ENCODE measurements at places on chromosomes 5 and 9.

DNA sequence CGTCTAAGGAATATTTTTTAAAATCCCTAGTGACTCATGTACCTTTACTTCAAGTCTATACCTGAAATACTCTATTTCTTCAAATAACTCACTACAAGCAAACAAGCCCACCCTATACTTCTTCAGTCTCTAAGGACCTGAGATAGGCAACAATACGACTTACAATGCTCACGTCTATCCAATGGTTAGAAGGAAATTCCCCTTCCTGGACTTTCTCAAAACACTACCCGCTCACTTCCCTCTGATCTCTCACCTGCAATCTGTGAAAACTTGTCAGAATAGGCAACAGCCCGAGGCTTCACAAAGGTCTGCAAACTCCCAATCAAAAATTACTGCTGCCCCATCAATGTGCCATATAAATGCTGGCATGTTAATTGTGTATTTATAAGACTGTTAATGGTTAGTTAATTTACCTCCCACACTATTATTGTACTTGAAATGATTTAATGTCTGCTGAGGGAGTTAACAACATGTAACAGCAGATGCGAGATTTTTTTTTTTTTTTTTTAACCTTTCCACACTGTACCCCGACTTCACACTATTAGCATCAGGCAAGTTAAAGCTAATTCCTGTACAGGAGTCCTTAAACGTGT is 27.3 kb downstream of the MAPKAP1 start:
- no peak for DNase-seq

DNA sequence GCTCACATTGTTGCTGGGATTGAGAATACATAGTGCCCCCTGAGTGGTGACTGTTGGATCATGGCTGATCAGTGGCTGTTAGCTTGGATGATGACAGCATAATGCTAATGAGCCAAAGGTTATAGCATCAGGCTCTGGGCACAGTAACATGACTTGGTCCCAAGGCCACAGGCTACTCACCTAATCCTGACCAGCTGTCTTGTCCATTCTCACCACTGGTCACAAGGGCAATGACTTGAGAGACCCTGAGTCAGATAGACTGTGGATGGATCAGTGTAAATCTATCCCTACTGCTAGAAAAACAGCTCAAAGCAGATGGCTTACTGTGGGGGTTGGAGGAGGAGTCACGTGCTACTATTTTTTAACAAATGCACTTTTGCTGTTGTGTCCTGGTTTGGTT is 74.7 kb downstream of the AOPEP start:
- no peak for DNase-seq

- DNase-seq = no peak
These were observed 50.1 kb downstream of the FBXO38 start for GRCh38 chr5:148433826-148434225.

DNA sequence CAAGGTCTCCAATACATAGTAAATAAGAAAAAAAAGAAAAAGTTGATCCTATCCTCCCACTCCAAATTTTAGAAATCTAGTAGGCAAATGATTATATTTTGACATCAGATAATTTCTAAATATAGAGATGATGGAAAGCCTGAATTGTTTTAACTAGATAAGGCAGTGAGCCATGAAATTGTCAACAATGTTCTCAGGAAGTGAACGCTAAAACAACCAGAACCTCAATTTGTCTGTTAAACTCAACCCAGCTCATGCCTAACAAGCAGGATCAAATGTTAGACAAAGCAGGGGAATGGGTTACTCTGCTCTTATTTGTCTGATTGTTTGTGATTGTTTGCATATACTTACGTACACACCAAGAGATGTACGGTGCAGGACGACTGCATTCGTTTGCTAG is 49.2 kb downstream of the ESM1 start:
- no peak for DNase-seq

GRCh38 chr9:74856989-74857388 is 30.7 kb downstream of the TRPM6 start:
- DNase-seq = no peak

DNA sequence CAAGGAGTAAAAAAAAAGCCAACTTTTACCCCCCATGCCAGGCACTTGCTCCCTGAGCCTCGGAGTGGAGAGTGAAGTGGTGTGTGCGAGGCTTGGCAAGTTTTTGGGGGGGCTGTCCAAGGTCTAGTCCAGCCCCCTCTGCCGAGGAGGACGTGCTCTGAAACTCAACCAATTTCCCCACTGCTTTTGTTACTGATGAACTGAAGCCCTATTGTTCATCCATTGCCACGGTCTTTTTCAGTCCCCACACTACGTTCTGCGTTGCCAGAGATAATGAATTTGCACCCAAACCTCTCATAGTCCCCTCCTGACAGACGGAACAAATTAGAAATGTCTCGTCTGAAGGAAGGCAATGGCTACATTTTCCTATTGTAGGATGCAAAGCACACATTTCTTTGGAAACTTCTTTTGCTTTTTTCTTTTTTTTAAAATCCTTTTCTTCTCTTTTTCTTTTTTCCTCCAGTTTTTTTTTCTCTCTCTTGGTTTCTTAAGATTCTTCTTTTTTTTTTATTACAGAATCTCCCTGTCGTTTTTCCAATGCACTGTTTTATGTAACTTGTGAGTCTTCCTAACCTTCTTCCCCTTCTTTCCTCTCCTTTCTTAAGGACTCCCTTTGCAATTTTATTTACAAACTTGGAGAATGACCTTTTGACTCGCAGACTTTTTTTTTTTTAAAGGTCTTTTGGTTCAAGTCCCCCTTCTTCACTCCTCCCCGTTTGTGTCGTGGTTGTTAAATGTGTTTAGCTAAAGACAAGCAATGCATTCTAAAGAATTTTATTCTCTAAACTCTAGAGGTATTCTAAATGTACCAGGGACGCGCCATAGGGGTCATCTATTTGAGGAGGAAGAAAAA is 209.5 kb downstream of the MEF2C start:
- no peak for DNase-seq

- DNase-seq = no peak
These were observed 513.7 kb downstream of the EBF1 start for GRCh38 chr5:158586054-158586453.

DNA sequence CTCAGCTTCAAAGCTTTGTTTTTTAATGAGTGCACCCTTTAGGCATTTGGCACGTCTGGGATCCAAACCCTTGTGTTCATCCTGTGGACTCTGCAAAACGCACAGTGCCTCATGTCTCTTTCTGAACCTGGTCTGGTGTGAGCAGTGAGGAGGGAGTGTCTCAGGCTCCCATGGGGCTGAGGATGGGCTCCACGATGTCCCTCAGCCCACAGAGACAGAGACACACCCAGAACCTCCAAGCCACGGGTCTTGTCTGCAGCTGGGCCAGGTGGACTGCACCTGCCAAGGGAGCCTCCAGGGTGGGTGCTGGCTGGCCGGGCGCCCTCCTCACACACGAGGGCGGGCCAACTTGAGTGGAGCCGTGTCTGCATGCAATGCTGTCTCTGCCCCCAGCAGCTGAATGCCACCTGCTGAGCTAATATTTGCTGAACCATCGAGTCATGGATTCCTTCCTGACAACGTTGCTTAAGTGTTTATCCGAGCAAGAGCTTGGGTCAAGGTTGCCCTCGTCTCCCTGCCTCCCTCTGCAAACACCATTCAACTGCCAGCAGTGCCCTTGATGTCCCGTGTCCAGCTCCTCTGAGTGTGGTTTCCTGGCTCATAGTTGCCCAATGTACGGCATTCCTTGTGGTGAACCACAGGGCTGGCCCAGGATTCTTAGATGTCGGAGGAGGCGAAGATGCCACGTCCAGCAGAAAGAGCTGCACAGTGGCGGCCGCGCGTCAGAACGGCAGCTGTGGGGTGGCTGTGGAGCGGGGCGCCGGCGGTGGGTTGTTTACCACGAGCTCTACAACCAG is 31.4 kb upstream of the LPCAT1 start:
- DNase-seq = peak; percentile 83

DNA sequence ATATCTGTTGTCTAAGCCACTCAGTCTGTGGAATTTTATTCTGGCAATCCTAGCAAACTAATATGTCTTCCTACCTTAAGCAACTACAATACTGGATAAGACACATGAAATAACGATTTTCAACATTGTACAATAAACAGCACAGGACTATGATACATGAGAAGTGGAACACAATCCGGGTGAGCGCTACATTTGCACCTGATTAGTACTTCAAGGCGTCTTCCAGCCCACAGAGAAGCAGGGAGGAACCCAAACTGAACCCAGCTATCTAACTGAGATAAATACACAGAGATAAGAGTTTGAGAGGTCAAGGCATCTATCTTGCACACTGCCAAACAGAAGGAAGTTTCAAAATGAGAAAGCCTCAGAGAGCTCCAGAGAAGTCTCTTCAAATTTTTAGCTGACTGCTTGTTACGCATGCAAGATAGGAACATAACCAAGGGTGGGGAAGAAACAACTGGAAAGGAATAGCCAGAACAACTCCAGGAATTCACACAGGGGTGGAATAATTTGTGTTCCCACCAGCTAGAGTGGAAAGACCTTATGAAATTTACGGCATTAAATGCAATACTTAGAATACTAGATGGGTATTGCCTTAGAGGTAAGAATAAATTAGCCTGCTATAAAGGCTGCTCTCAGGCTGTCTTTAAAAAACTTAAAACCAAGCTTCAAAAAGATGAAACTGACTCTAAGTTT is 481.8 kb downstream of the MTRR start:
- no peak for DNase-seq

- DNase-seq = no peak
These were observed 253.4 kb downstream of the NR2F1-AS1 start for GRCh38 chr5:93327605-93328004.

GRCh38 chr9:94887721-94888120 is 161.2 kb downstream of the AOPEP start:
- DNase-seq = no peak

- peak; percentile 87 for DNase-seq
These were observed 1.3 kb downstream of the SEMA5A start for GRCh38 chr5:9544502-9545135.

- DNase-seq = no peak
These were observed 30.4 kb upstream of the DENND1A start for GRCh38 chr9:123960366-123960765.

DNA sequence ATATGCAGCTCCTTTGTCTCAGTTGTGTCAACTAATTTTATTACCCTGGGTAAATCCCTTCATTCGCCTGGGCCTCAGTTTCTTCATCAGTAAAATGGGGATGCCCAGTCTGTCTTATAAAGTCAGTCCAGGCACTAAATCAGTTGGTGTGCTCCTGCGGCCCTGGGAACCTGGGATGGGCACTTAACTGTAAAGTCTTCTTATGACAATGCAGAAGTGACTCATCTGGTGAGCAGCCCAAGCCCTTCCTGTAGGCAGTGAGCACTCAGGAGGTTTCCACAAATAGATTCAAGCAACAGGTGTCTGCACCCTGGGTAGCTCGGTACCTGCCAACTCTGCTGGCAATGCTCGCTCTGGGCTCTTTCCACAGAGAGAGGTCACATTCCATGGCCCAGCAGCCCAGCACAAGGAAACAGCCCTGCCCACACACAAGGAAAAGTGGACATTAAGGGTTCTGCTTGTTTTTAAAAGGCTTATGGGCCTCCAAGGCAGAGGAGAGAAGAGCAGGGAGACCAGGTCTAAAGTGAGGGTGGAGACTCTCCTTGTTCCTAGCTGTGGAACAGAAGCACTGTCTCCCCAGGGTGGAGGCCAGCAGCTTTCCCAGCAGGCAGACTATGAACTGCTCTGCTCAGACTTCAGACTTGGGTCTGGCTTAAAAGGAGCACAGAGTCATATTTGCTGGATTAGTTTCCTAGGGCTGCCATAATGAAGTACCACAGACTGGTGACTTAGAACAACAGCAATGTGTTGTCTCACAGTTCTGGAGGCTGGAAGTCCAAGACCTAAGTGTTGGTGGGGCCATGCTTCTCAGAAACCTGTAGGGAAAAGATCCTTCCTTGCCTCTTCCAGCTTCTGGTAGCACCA is 89.7 kb upstream of the ADRA1B start:
- DNase-seq = peak; percentile 63

DNA sequence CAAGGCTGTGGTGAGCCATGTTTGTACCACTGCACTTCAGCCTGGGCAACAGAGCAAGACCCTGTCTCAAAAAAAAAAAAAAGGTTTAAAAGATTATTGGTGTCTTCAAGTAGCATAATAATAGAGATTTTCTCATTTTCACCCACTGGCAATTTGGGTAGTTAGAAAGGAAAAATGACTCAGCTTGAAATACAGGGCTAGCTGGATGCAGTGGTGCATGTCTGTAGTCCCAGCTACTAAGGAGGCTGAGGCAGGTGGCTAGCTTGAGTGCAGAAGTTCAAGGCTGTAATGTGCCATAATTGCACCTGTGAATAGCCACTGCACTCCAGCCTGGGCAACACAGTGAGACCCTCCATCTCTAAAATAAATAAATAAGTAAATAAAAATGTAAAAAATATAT is 111.1 kb downstream of the ARRDC3 start:
- no peak for DNase-seq

- DNase-seq = peak; percentile 53
These were observed 116.9 kb upstream of the CPEB4 start for GRCh38 chr5:173771121-173771724.

DNA sequence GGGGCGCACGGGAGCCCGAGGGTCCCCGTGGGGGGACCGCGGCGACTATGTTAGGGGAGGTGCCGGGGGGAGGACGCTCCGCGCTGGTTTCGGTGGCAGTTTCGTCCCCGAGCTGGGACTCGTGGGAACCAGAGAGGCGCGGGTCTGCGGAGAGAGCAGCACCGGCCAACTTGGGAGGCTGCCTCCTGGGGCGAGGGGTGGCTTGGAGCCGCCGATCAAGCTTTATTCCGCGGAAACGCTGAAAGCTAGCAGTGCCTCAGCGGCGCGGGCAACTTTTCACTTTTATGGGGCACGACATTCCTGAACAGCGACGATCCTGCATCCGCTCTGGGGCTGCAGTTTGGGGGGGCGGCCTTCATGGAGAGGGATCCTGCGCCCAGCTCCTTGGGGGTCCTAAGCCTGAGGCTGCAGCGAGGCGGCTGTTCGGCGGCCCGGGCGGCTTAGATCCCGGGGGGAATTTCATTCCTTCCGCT is 369 bp downstream of the OCLN start:
- DNase-seq = no peak

- DNase-seq = no peak
These were observed 89.0 kb downstream of the ASTN2 start for GRCh38 chr9:117325831-117326230.

- no peak for DNase-seq
These were observed 112.8 kb upstream of the EFNA5 start for GRCh38 chr5:107783551-107783950.

DNA sequence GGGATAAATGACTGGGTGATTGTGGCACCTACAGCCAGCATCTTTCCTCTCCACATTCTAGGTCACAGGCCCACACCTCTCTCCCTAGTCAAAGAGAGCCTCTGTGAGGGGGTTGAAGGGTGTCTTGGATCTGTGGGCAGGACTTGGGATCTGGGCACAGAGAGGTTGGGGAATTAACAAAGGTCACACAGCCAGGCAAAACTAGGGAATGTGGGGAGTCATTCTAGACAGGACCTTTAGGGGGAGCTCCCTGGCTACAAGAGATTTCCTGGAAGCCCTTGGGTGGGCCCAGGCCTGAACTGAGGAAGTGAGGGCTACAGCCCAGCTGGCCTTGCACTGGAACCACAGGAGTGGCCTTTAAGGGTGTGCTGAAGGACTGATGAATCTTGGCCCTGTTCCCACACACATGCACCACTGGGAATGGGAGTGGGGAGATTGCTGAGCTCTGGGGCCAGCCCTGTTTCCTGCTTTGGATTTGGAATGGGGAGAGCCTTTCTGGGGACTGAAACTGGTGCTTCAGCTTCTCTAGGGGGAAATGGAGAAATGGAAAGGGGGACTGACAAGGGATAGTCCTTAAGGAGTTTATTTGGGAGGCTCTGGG is 12.4 kb upstream of the CXXC5 start:
- peak; percentile 80 for DNase-seq

Data from mucosa of gallbladder (tissue), 1 donor.